ENCODE measurements at places on chromosomes 12 and 14.

- no peak for DNase-seq
Measured at GRCh38 chr14:65966188-65966587, 520.0 kb upstream of the CCDC196 start.

DNA sequence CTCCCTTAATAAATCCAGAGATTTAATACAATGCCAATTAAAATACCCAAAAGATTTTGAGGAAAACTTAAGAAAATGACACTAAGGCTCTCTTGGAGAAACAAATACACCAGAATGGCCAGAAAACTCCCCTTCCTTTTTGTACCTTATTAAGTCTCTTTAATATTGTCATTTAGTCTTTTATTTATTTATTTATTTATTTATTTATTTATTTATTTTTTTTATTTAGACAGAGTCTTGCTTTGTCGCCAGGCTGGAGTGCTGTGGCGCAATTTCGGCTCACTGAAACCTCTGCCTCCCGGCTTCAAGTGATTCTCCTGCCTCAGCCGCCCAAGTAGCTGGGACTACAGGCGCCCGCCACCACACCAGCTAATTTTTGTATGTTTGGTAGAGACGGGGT, 210.6 kb downstream of the DACT1 start:
- no peak for DNase-seq

DNA sequence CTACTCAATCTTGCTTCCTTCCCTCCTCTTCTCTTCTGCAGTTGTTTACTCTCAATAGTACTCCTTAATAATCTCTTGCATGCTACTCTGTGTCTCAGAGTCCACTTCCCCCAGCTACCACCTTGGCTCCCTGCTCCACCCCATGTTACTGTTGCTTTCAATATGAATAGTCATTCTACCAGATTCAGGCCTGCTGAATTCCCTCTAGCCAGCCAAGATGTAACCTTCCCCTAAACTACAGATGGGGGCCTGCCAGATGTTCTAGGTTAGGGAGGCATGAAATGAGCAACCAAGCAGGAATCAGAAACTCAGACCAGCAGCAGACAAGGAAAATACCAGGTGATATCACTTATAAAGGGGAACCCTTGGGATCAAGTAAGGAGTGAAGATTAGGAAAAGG, 392.1 kb upstream of the DDHD1 start:
- DNase-seq, result no peak

DNA sequence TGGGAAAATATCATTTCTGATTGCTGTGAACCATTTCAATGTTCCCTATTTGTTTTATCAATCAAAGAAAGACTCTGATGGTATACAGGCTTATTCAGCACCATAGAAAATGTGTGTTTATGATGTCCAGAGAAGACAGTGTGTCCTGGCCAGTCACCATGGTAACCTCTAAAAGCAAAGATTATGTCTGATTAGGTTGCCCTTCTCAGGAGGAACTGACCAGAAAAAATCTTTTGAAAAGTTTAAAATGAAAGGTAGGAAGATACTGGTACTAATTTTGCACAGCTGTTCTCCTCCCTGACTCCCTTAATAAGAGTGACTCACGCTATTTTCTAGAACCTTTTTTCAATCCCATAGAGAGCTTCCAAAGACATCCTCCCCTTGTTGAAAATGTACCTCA, 391.8 kb upstream of the DCN start:
- DNase-seq, result no peak

DNA sequence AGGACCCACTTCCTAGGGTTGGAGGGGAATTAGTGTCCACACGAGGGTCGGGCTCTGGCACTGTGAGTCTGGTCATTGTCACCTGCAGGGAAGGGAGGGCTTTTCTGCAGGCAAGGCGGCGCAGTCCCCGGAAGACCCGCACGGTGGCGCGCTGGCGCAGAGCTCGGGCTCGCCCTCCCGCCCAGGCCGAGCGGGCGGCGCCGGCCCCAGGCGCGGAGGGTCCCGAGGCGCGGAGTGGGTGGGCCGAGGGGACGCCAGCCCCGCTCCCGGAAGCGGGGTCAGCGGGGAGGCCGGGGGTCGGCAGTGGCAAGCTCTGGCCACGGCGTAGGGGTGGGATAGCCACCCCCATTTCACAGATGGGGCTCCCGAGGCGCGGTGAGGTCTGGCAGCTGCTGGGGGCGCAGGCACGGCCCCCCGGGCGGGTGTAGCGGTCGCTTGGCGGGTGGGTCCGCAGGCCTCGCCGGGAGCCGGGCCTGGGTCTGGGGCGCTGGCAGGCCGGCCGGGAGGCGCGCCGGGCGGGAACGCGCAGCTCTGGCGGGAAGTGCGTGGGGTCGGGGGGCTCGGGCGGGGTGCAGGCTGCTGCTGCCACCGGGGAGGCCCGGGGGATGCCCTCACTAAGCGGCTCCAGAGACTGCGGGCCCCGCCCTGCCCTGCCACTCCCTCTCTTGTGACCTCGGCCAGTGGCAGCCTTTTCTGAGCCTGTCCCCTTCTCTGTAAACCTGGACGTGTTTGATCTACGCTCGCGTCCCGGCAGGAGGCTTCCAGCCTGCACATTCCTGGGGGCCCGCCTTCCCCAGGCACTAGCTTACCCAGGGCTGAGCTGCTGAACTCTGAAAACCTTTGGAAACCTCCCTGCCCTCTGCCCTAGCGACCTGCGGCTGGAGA, 46.1 kb downstream of the CYP46A1 start:
- peak; percentile 63 for DNase-seq

DNA sequence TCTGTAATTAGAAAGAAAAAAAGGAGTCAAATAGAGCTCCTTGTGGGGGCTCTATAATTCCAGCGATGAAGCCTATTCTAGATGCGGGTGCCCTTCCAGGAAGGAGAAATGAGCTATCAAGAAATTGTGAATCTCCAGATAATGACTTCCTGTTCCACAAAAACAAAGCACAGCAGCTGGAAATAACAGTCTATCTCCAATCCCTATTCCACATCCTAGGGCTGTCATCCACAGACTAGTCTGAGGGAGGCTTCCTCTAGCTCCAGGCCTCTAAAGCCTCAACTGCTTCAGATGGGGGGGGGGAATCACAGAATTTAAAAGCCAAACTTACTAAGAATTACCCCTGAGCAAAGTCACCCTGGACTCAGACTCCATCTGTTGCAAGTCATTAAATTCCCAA, 77.4 kb upstream of the GTF2A1 start:
- DNase-seq, result no peak

- DNase-seq, result peak; percentile 20
Measured at GRCh38 chr12:32159925-32160324, 53.3 kb downstream of the BICD1 start.

GRCh38 chr12:23236811-23237210, 611.8 kb downstream of the ETNK1 start:
- no peak for DNase-seq

DNA sequence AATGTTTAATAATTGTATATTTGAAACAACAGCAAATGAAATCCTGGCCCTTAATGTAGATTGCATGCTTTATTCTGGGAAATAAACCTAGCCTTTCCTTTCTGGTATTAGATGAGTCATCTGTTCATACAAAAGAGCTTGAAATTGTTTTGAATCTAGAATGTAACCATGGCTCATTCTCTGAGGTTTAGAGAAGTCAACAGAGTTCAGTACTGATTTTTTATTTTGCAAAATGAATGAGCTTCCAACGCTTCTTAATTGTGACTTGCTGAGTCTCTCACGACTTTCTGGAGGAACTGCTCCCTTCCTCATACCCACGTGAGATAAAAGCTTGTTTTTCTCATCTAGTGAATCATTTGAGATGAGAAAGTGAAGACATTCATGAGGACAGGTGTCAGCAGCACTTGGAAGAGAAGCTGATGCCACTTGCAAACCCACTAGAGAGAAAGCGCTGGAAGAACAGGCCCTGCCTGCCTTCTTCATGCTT, 509.6 kb downstream of the VRK1 start:
- DNase-seq, result no peak

DNA sequence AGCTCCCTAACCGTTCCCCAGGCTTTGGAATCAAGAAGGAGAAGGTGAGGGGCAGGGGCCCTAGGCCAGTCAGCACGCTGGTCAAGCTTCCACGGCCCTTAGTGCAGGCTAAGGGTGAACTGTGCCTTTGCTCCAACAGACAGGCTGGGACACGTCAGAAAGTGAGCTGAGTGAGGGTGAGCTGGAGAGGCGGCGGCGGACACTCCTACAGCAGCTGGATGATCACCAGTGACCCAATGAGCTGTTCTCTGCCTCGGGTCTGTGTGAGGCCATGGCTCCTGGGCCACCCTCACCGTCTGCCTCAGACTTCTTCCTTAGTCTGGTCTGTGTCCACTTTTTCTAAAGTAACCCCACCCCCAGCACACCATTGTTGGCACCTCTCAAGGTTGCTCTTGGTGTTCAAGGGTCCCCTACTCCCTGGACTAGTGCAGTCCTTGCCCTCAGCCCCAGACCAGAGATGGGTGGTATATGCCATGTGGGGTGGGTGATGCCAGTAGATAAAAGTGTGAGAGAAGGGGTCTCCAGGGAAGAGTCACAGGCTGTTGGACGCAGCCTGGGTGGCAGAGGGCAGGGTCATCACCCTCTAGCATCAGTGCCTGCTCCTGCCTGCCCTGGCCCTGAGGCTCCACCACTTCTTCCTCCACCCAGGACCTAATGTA, 20.7 kb downstream of the PRPF40B start:
- no peak for DNase-seq

GRCh38 chr12:6553051-6553868, 2.6 kb downstream of the IFFO1 start:
- peak; percentile 58 for DNase-seq

- no peak for DNase-seq
Measured at GRCh38 chr14:24954037-24954699, 95.8 kb downstream of the STXBP6 start.

DNA sequence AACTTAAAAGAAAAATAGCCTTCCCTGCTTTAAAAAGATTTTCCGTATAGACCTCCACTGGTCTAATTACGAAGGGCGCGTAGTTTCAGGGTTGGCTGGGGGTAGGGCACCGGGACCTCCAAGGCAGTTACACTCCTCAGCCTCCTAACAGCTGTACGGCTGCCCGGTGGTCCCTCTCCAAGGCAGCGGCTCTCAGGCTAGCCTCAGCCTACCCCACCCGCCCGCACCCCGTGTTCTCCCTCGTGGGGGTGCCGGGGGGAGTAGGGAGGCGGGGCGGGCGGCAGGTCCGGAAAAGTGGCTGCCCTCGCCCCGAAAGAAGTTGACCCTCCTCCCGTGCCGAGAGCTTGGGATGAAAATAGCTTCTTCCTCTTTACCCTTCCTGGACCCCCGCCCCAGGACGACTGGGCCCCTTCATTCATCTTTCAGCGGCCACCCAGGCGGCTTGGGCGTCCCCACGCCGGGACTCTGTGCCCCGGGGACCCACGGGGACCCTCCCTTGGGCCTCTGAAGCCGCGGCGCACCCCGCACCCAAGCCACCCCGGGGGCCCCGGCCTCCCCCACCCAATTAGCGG, 991 bp upstream of the RCOR1 start:
- DNase-seq, result peak; percentile 36

DNA sequence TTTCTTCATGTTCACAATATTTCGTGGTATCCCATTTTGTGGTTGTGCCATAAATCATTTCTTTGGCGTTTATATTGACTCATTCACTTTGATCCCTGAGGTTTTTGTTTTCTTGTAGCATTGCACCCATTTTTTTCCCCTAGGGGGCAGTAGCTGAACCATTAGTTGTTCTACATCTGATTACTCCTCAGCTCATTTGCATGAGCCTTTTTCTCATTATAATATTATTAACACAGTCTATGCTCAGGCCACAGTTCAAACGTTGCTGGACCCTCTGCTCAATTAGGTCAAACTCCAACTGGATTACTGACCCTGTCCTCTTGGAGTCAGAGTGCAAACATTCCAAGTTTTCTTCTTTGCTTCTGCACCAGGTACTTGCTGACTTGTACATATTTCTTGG, 475.4 kb upstream of the SEL1L start:
- peak; percentile 18 for DNase-seq

GRCh38 chr14:101120641-101121507, 217.4 kb upstream of the RTL1 start:
- DNase-seq, result peak; percentile 10

GRCh38 chr14:89861630-89862029, 92.9 kb downstream of the EFCAB11 start:
- no peak for DNase-seq

GRCh38 chr12:7154042-7154441, 23.9 kb downstream of the CLSTN3 start:
- no peak for DNase-seq

DNA sequence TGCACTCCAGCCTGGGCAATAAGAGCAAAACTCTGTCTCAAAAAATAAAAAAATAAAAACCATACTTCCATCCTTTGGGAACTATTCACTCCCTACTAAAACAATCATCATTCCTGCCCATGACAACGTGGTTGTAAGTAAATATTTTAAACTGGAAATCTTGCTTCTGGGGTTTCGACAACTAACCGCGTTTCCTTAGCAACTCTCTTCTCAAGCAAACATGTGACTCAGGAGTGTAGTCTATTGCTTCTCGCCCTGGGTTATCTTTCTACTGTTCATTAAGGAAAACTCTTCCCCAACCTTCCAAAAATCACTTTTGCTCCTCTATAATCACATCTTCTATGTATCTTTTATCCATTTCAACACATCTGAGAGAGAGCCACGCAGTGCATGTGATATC, 21.8 kb downstream of the APPL2 start:
- no peak for DNase-seq

DNA sequence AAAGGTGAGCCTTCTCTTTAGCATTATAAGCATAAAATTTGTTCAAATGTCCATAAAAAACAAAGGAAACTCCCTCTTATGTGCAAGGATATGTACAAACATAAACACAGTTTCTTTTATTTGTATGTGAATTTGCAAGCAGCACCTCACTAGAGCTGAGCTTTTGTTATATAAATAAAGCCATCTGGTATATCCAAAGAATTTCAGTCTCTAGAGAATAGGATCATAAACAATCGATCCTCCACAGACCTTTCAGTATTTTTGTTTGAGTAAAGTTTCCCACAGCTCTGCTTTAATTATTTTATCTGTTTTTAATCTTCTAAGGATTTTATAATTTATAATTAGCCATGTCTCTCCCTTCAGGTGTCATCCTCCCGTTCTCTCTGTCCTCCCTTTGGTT, 89.2 kb downstream of the OTOGL start:
- DNase-seq, result peak; percentile 45

GRCh38 chr12:77594366-77594765, 236.3 kb upstream of the NAV3 start:
- DNase-seq, result no peak

DNA sequence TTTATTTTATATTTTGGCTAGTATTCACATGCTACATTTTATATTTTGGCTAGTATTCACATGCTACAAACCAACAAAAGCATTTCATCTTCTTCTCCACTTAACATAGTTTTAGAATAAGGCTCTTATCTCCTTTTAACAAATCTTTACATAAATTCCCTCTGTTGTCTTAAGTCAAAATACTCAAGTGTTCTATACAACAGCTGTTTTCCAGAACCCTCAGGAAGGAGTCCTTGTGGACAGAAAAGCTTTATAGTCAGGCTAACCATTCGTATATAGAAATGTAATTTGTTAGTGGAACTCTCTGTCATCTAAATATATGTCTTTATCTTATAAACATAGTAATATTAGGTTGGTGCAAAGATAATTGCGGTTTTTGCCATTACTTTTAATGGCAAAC, 191.0 kb upstream of the FLRT2 start:
- DNase-seq, result no peak
